Brain pericyte (primary cell): ENCODE measurements at places on chromosomes 1 and 21.
A peak's percentile ranks its signal among the peaks of the same experiment; 100 is the strongest.

GRCh38 chr1:155207806-155208540 is at the start of gene THBS3:
Gene THBS3, minus strand, starts transcription at chr1:155207897. Its CDS starts 21 bp downstream, at chr1:155207876.
- DNase-seq, result no peak

DNA sequence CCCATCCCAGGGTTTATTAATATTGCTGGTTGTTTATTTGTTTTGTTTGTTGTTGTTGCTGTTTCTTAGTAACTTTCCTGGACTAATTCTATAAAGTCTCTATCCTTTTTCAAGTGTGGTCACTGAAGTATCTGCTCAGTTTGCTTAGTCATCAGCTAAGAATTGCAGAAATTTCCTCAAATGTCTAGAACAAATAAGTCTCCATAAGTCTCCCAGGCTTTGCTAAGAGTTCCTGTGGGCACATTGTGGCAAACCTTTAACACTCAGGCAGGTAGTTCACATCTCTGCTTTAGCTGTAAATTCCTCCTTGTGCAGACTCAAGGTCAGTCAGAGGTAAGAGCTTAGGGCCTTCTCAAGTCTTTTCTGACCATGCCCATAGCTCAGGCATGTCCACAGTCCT is 38.9 kb upstream of the C1orf185 start:
- DNase-seq, result no peak

DNA sequence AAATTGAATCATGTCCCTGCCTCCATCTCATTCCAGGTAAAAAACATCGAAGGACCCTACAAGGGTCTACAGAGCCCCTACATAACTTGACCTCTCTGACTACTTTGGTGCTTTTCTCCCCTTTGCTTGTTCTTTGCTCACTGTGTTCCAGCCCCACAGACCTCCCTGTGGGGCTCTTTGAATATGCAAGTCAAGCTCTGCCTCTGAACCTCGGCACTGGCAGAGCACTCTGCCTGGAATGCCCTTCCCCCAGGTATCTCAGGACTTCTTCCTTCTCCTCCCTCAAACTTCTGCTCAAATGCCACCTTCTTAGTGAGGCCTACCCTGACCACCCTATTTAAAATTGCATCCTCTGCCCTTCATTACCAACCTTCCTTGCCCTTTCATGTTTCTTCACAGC is 87.8 kb upstream of the CD34 start:
- DNase-seq, result no peak

DNA sequence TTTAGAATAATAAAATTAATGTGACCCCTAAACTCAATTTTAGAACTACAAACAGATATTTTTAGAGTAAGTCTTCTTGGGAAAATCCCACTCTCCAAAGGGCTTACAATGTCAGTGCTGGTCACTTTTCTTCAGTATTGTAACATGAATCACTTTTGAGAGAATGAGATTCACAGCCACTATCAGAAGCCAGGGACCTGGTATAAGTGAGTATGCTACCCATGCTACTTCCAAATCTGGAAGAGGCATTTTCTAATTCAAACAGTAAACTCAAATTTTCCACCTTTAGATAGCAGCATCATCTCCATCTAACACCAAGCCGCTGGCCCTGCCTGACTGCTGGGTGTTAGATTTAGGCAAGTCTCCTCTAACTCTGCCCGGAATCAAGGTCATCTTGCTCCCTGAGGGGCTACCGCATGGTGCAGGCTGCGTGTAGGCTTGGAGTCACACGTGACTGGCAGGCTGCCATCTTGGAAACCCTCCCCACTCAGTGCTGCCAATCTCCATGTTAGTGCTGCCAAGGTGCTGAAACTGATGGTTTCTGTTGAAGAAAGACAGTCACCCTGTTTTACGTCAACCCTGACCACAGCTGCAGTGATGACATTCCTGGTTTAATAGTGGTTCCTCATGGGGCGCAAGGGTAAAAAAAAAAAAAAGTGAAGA is 882.9 kb upstream of the B3GALT2 start:
- no peak for DNase-seq

GRCh38 chr1:205986292-205986691 is 16.9 kb downstream of the RAB7B start:
- no peak for DNase-seq

DNA sequence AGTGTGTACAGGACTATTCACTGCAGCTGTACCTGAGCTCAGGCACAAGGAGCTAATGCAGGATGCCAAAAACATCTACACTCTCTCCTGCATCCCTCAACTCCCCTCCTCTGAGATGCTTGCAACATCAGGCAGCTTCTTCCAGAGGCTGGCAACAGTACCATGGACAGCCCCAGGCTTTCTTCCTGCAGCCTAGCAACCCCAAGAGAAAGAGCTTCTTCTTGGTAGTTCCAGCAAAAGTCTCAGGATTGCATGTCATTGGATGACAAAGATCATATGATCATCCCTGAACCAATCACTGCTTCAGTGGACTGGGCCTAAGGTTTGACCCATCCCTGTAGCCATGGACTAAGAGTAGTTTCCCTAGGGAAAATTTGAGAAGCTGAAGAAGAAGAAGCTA is 46.7 kb downstream of the CAMK2N1 start:
- DNase-seq, result no peak

DNA sequence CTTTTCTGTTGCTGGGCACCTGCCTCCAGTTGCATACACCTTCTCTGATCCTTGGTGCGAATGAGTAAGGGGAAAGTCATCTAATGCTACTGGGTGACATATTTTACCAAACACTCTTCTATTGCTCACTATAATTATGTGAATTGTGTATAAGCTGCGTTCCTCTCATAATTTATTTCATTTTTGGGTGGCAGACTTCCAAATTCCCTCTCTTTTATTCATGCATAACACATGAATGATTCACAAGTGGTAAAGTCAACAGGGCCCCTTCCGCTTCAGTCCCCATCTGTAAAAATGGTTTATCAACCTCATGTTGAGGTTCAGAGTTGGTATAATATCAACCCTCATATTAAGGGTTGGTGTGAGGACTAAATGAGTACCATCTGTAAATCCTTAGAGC is 3.2 kb upstream of the QSOX1 start:
- DNase-seq, result no peak

- DNase-seq, result no peak
Observed at GRCh38 chr1:230690101-230690500, 23.8 kb downstream of the AGT start.

DNA sequence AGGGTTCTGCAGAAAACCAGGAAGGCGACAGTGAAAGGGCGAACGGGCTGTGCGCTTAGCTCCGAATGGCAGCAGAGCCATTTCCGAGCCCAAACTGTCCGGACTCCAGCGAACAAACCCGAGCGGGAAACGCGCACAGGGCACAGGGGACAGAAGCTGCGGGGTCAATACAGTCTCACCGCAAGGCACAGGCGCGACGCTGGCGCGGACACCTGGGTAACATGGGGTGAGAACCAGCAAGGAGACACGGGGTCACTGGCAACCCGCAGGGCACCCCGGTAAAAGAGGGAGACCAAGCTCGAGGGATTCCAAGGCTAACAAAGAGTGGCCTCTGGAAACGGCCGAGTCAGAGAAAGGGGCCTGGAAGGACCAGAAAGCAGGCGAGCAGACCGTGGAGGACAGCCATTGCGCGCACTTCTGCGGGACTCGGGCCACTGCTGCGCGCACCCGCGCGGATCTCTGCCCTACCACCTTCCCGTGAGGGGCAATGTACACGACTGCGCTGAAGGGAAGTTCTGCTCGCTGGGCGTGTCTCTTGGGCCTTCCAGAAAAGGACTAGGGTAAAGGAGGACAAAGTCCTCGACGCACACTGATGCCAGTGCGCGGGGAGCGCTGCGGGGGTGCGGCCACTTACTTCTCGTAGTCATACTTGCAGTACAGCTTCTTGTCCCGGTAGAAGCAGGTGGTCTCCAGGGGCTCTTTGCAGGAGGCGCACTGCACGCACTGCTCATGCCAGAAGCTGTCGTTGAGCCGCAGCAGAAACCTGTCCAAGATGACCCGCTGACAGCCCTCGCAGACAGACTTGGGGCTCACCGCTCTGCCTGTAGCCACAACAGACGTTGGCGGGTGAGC is 3.8 kb downstream of the LMX1A start:
- no peak for DNase-seq

DNA sequence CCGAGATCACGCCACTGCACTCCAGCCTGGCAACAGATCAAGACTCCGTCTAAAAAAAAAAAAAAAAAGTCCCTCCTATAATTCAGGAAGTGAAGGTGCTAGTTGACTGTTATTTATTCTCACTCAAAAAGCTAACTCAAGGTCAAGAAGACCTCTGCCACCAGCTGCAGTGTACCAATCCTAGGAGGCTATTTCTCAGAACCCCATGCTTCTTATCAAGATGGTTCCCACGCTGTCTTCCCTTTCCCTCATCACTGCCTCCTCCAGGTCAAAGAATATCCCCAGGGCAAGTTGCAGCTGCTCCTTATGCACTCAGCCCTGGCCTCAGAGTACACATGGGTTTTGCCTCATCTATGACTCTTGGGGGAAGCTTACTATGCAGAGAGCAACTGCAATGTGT is 53.6 kb downstream of the RERE start:
- DNase-seq, result no peak

- no peak for DNase-seq
Observed at GRCh38 chr1:95049935-95050334, 22.8 kb downstream of the ALG14 start.

GRCh38 chr1:67552336-67552759 is 122.1 kb upstream of the SERBP1 start:
- no peak for DNase-seq

DNA sequence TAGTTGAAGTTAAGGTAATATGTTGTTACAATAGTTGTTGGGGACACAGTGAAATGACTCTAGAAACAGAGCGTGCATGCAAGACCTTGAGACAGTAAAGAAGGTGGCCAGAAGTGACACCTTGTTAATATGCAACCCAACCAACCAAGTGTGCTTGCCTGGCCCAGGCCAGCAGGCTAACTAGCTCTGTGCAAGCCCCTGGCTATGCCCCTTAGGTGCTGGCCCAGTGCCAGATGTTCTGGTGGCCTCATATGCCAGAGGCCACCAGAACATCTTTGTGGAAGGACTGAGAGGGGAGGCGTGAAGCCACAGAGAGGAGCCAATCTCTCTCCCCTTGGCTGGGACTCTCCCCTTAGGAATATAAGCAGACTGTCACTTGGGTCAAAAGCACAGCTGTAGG is 111.2 kb upstream of the JUN start:
- DNase-seq, result no peak

DNA sequence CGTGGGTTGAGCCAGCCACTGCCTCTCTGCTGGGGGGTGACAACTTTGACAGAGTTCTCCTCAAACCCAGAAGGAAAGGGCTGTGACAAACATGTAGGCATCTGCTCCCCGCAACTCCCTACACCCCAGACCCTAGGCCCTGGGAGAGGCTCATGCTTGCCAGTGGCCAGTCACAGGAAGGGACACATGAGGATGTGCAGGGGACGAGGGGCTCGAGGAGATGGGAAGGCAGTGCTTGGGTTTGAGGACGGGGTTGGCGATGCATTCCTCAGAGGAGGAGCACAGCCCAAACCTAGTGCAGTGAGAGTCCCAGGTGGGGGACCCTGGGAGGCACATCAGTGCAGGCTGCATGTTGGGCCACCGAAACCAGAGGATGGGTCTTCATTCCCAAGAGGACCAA is 62.1 kb downstream of the STUM start:
- no peak for DNase-seq

DNA sequence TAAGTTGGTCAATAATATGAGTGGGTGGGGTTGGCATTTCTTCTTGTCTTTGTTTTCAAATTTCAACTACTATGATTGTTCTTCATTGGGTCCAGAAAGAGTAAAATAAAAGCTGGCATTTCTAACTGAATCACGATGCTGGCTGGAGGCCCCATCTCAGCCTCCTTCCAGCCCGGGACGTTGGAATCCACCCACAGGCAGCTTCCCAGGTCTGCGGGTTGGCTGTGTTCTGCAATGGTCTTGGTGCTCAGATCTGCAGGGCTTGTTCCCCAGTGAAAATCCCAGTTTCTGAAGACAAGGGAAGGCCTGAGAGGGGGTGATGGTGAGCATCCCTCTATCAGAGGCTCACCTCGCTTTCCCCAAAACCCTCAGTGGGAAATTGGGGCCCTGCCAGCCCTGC is 54.7 kb upstream of the ARHGEF16 start:
- DNase-seq, result no peak

GRCh38 chr1:84401156-84401555 is 2.9 kb downstream of the DNASE2B start:
- no peak for DNase-seq

DNA sequence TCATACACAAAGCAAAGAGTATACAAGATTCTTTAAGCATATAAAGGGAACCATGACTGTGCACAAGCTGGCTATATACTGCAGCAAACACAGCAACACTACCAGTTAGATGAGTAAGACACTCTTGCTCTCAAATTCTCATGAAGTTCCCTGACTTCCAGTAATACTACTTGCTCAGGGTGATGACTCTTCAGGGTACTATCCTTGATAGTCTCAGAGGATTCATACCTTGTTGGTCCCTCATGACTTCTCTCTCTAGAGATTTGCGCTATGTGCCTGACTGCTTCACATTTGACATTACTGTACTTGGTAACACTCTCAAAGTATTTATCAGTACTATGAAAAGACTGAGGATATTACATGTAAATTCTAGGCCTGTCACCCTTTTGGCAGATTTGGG is 159.8 kb upstream of the ZRANB2 start:
- no peak for DNase-seq

DNA sequence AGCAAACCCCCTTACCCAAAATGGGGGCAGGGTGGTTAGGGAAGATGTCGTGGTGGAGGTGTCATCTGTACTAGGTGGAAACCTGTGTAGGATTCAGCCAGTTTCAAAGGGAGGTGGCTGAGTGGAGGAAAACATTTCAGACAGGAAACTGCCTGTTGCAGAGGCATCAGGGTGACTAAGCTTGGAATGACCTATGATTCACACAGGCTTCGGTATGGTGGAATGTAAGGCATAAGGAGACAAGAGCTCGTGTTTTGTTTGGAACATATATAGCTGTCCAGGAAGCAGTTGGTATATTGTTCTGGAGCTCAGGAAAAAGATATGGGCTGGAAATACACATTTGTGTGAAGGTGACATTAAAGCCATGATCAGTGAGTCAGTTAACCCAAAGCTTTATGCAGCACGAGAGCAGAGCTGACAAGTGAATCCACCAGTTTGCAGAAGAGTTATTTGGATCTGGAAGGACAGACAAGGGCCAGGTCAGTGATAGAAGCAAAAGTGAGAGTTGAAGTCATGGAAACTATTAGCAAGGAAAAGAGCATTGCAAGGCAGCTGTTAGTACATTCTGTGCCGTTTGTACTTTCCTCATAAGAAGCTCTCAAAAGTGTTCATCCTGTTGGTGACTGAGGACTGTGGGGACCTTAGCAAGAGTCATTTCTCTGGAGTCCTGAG is 12.2 kb downstream of the UTP25 start:
- peak; percentile 53 for DNase-seq
